RPMI7951 (cell line): ENCODE measurements at places on chromosomes 13 and 19. TPM values are rescaled to one million over a fixed set of nuclear protein-coding genes. Genes with fewer than 3 reads are reported as not detected.

GRCh38 chr19:15299568-15300409 lies 32.5 kb downstream of the BRD4 start:
- DNase-seq: peak; percentile 89

DNA sequence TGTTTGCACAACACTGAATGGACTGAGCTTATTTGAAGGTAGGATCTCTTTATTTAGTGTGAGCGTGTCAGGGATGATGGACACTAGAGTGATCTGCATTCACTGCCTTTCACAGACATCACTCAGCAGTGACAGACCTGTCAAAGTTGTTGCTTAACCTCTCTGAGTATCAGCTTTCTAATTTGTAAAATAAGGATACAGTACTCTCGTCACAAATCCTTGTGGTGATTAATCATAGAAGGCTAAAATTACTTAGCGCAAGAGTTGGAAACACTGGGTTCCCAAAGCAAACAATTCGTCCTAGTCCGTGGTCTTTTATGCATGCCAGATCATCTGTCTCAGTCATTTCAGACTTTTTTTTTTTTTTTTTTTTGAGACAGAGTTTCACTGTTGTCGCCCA lies 16.6 kb downstream of the CARD8 start:
- no peak for DNase-seq

- peak; percentile 92 for DNase-seq
Observed at GRCh38 chr13:20566898-20567874, at the start of gene IFT88. Gene IFT88, plus strand, starts transcription at chr13:20567157. Its CDS starts 7,229 bp downstream, at chr13:20574386.

- no peak for DNase-seq
Observed at GRCh38 chr13:23965346-23965745, 68.0 kb upstream of the C1QTNF9B start.

- DNase-seq: no peak
Observed at GRCh38 chr13:42950181-42950580, 41.9 kb downstream of the EPSTI1 start.

DNA sequence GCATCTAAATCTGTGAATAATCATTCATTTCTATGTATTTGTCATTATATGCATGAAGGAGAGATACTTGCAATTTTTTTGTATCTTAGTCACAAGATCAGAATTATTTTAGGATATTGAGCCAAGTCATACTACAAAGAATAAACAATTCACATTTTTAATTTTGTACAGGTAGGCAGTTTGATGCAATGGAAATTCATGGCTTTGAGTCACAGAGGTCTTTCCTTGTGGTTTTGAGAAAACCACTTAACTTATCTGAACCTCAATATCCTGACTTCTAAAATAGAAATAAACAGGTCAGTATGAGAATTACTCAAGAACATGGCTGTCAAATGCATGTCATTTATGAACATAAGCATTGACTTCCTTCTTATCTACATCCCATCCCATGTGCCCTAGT lies 221.4 kb upstream of the SLC10A2 start:
- no peak for DNase-seq

DNA sequence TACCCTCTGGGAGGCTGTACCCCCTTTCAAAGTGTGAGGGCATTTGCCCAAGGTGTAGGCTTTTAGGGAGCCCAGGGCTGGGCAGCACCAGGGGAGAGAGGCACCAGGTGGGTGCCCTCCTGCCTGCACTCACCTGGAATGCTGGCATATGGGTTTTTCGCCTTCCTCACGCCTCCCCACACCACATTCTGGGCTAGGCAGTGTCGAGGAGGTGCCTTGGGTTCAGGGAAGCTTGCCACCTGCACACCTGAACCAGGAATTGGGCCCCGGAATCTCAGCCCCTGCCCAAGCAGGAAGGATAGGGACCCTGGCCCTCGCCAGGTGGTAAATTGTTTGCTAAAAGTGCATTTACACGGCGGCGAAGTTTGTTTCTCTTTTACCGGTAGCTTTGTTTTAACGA lies 5.1 kb upstream of the TSHZ3 start:
- no peak for DNase-seq

DNA sequence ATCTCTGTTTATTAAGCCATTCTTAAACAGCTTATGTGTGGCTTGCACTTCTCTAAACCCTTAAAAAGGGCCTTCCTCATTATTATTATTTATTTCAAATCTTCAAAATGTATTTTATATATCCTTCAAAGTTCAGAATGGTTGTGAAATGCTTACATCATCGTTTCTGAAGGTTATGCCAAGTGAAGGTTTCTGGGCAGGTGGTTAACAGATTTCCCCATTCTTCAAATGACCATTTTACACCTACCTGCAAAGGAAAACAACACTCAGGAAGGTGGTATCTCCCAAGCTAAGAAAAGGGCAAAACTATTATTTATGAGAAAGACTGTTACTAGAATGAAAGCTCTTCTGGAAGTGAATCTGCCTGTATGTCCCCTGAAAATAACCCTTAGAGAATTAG lies 191.6 kb downstream of the SHISA2 start:
- no peak for DNase-seq

DNA sequence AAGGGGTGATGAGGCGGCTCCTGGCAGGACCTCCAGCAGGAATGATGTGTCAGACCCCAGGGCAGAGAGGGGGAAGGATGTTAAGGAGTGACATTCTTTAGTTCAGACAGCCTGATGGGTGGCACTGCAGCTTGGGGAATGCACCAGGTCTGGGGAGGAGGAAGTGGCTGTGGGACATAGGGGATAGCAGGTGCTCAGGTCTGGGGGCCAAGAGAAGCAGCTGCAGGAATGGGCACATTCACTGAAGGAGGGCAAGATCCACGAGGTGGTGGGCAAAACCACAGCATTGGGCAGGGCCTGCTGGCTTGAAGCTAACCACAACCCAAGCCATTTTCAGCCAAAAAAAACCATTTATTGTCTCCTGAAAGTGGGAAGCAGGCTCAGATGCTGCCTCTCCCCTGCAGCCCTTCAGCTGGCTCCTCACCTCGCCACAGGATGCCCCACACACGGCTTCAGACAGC lies 26.5 kb downstream of the COMP start:
- DNase-seq: peak; percentile 96

DNA sequence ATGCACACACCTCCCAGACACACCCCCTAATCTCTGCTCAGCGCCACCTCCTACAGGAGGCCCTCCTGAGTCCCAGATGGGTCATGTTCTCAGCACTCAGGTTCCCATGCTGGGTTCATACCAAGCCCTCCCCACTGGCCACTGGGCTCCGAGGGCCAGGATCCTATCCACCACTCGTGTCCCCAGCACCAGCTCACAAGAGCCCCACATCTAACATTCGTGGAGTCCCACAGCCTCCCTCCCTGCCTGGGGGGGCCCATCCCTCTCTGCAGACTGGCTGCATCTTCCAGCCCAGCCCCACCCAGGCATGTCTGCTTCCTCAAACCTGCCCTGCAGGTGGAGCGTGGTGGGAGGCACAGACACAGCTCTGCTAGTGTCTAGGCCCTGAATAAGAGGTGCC lies 227.4 kb downstream of the TUBA3C start:
- no peak for DNase-seq

- peak; percentile 20 for DNase-seq
Observed at GRCh38 chr19:2164020-2164998, 576 bp downstream of the DOT1L start.

- no peak for DNase-seq
Observed at GRCh38 chr13:74132776-74133656, 1.2 kb downstream of the KLF12 start.

EGLN2 gene
- total RNA-seq: 55.3 and 64.7 TPM in 2 replicates

ZNF846 gene
- 12.4 and 12.6 TPM in 2 replicates for total RNA-seq

N4BP2L1 gene
- total RNA-seq: 3.0 and 3.9 TPM in 2 replicates

SH2D3A gene
- not detected in 2 replicates for total RNA-seq

FFAR1 gene
- total RNA-seq: not detected in 2 replicates

RAB3D gene
- 6.2 and 7.5 TPM in 2 replicates for total RNA-seq

SRRM5 gene
- 0.10 and 0.12 TPM in 2 replicates for total RNA-seq
